CD4-positive, alpha-beta T cell treated with Interleukin-2 at 100 ng/mL for 4 hours (primary cell): ENCODE measurements at places on chromosomes 2 and 18.

DNA sequence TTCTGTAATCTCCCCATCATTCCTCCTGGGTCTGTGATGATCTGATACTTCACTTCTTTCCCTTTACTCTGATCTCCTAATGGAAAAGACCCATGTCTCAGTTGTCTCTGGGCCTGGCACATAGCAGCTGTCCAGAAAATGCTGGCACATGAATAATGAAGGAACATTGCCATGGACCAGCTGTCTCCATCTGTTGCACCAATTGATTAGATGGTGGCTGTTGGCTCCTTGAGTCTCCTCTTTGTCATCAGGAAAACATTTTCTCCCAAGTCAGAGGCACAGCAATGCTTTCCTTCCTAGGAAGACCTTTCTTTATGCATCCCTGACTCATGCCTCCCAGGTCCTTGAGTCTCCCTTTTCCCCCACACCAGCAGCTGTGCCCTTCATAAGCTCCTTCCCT lies 286.2 kb upstream of the CXCR4 start:
- DNase-seq, result no peak

GRCh38 chr18:70200286-70200685 lies 5.2 kb downstream of the RTTN start:
- DNase-seq, result no peak

- DNase-seq, result peak; percentile 31
Measured at GRCh38 chr2:108594132-108594981, 60.1 kb downstream of the LIMS1 start.

- no peak for DNase-seq
Measured at GRCh38 chr18:23867006-23867405, 147.5 kb upstream of the TTC39C start.

GRCh38 chr2:29057006-29057405 lies 17.3 kb downstream of the PCARE start:
- no peak for DNase-seq

DNA sequence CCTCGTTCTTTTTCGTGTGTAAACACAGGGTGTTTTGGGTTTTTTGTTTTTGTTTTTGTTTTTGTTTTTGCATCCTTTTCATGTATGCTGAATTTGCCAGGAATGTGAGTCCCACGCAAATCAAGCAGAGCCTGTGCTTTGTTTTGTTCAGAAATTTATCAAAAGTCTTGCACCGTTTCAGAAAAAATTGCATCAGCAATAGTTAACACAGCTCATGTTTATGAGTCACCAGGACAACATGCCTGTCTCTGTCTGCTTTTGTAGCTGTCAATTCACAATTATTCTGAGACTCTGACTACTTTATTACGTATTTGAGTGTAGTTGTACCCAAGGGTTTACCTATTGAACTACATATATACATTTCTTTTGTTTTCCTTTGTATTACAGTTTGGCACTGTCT lies 38.3 kb downstream of the MRPL44 start:
- DNase-seq, result no peak

- DNase-seq, result no peak
Measured at GRCh38 chr2:45483997-45484396, 127.1 kb downstream of the SRBD1 start.

- DNase-seq, result no peak
Measured at GRCh38 chr2:231918501-231919330, 7.5 kb downstream of the NPPC start.

DNA sequence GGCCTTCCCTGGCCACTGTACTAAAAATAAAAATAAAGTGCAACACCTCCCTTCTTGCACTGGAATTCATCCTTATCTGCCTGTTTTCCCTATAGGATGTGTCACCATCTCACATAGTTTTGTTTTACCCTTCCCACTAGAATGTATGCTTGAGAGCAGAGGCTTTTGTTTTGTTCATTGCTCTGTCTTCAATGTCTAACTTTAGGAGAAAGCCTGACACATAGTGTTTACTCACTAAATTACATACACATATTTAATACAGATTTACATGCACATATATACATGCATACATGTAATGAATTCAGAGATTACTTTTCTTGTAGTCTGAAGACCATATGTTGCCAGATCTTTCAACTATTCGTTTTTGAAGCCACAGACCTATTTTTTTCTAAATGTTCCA lies 23.0 kb downstream of the CD302 start:
- DNase-seq, result no peak

DNA sequence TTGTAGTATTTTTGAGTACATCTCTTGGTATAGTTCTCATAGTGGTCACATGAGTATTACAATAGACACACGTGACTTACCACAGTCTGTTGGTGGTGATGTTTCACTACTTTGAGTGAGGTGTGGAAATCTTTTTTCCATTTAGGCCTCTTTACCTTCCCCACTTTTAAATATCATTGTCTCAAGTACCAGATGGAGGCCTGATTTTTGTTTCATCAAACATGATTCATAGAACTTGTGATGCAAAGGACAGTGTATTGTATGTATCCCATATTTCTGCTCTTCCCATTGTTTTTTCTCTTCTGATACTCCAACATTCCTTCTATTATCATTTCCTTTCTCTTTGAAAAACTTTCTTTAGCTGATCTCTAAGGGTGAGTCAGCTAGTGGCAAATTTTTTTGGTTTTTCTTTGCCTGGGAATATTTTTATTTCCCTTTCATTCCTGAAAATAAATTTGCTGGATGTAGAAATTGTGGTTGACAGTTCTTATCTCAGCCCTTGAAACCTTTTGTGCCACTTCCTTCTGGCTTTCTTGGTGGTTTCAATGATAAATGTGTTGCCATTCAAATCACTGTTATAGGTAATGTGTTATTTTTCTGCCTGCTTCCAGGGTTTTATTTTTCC lies 32.8 kb downstream of the RFX8 start:
- no peak for DNase-seq

DNA sequence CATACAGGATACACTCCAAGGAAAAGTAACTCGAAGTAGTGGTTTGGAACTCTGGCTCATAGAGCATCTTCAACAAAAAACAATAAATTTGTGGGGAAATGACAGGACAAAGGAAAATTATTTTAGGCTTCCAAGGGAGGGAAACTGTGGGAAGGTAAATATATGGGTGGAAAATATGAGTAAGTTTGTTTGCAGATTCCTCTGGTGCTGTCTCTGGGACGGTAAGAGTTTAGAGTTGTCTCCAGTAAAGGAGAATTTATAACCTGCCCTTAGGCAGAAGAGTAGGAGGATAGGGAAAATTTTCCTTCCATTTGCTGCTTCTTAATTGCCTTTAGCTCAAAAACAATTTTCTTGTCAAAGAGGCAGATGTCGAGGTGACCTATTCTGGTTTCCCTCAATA lies 19.3 kb downstream of the HNMT start:
- DNase-seq, result no peak

- no peak for DNase-seq
Measured at GRCh38 chr2:169031202-169031601, at the start of gene ABCB11. Gene ABCB11, minus strand, starts transcription at chr2:169031324. Its CDS starts 13,199 bp downstream, at chr2:169018125.

DNA sequence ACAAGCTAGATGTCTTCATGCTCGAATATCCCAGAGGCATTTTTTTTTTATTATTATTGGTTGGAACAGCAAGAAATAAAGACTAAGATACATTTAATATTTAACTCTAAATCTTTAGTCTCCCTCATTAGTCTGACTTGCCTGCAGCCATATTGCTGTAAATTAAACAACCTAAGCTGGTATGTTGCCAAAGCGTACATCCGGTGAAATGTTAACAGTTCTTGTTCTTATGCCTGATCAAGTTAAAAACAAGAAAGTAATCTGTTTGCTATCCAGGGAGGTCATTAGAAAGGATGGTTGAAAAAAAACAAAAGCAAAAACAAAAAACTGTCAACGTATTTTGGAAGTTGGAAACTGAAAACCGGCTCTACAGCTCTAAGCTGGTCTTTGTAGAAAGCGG lies 125.9 kb upstream of the NABP1 start:
- DNase-seq, result no peak

- DNase-seq, result no peak
Measured at GRCh38 chr2:22795287-22795866, 589.6 kb upstream of the KLHL29 start.

- DNase-seq, result no peak
Measured at GRCh38 chr2:182242609-182243008, 184.2 kb downstream of the PDE1A start.

GRCh38 chr18:79522451-79523205 lies 126.9 kb downstream of the NFATC1 start:
- peak; percentile 46 for DNase-seq

GRCh38 chr2:66571918-66572317 lies 137.0 kb downstream of the MEIS1 start:
- DNase-seq, result no peak

DNA sequence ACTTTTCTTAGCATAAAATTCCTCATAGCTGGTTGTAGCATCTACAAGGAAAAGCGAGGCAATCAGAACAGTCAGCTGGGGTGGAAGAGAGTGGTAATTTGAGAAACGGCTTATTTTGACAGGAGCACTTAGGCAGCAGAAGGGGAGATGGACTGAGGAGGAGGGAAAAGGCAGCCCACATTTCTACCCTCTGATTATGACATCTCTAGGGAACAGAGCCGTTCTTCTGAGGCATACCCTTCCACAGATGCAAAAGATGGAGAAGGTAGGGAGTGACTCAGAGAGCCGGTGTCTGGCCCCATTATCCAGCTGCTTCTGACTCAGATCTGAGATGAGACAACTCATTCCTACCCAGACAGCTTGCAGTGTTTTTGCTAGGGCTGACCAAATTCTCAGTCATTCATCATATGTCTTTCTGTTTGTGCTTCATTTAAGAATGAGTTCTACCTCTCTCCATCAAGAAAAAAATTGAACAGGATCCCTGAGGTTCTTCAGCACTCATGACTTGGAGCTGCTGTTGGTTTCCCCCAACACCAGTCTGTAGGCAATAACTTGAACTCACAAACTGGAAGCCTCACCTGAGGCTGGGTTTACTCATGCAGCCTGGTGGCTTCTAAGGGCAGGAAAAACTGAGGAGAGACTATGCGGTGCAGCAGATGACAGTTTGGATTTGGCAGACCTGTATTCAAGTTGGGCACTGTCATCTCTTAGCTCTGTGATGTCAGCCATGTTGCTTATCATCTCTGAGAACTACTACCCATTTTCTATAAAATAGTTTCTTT lies 15.9 kb upstream of the SEC11C start:
- no peak for DNase-seq

- DNase-seq, result no peak
Measured at GRCh38 chr2:239575931-239576445, 175.2 kb upstream of the HDAC4 start.

GRCh38 chr2:121791801-121792221 lies 36.4 kb downstream of the TSN start:
- DNase-seq, result no peak

- no peak for DNase-seq
Measured at GRCh38 chr2:17181051-17181752, 337.0 kb downstream of the RAD51AP2 start.

DNA sequence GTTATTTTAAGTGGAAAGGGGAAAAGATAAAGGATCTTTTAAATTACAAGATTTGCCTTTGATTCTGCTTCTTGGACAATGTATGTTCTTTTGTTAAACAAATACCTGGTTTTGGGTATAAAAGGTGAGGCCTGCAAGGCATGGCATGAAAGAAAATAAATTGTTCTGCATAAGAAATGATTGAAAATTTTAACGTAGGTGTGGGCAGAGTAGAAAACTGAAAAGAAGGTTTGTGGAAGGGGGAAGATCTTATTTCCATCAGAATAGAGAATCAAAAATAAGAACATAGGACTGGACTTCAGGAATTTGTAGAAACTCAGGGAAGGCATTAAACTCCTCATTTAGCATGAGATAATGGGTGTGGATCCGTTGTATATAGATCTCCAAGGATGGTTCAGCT lies 153.1 kb downstream of the SETBP1 start:
- DNase-seq, result no peak

- no peak for DNase-seq
Measured at GRCh38 chr2:148338541-148338940, 306.0 kb upstream of the EPC2 start.

DNA sequence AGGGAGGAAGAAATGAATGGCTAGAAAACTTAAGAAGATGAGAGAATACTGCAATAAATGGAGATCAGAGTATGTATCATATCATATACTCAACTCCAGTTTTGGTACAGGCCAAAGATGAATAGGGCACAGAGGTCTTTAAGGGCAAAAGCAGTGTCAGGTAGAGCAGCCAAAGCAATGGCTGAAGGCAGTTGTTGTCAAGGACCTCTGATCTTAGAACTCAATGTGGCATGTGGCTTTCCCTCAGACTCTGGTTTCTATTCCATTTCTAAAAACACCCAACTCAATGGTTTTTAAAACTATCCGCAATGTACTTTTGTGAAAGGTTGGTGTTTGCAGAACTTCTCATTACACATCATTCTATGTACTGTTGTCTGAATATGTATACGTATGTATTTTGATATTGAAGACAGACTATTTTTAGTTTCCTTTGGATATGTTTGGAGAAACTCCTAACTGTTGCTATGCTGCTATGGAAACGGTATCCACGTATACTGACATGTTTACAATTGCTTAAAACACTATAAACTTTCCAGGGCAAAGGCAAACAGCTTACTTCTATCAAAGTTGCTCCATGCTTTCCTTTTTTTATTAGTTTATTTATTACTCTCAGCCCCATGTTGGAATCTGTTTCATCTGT lies 58.1 kb upstream of the PELI1 start:
- DNase-seq, result peak; percentile 50

- no peak for DNase-seq
Measured at GRCh38 chr2:68287580-68288441, 31.9 kb downstream of the CNRIP1 start.

GRCh38 chr18:30432349-30432748 lies 610.2 kb downstream of the DSC3 start:
- DNase-seq, result no peak

DNA sequence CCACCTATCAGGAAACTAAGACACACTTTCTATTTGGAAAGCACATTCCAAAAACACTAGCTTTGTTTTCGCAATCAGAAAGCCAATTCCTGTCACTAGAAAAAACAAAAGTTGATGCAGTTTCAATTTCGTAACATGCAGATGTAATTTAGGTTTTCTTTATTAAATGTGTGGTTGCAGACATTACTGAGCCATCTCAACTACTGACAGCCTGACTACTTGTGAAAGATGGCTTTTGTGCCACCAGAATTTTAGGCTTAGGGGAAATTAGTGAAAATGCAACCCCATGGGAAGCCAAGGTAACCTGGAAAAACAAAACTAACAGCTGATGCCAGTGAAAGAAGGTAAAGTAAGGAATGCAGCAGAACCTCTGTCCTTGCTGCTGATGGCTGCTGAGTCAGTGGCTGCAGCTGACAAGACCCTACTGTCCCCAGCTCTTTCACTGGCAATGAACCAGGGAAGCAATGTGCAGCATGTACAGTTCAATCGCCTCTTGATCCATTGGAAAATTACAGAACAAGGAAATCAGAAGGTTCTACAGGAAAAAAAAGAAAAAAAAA lies 34.9 kb downstream of the FEZ2 start:
- no peak for DNase-seq

DNA sequence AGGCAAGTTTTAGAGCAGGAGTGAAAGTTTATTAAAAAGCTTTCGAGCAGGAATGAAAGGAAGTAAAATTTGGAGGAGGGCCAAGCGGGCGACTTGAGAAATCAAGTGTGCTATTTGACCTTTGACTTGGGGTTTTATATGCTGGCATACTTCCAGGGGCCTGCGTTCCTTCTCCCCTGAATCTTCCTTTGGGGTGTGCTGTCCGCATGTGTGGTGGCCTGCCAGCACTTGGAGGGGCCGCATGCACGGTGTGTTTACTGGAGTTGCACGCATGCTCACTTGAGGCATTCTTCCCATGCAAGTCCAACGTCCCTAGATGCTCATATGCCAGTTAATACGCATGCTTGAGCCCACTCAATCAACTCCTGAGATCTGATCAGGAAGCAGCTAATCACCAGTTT lies 78.3 kb upstream of the MAP4K4 start:
- DNase-seq, result no peak
